Foreskin keratinocyte (primary cell): ENCODE measurements at places on chromosomes 7 and 10.

DNA sequence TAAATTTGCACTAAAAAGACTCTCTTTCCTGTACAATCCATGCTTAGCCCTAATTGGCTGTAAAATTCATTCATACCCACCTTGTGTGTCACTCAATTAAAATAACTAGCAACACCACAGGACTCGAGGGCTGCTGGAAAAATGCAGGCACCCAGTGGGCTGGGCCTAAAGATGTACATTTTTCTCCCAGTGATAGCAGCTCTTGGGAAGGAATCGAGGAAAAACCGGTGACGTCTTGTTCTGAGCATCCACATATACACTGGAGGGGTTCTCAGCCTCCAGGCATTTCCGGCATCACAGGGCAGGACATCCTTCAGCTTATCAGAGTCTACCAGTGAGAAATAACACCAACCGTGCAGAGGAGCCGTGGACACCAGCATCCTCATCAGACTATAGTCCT is 85.8 kb upstream of the PITRM1 start:
- no peak for DNase-seq

GRCh38 chr10:69415951-69416350 is 767 bp downstream of the TACR2 start:
- no peak for DNase-seq

- DNase-seq, result no peak
Observed at GRCh38 chr10:6406220-6407033, 173.6 kb downstream of the PRKCQ start.

GRCh38 chr7:151119902-151120301 is 33.6 kb downstream of the AGAP3 start:
- DNase-seq, result no peak

DNA sequence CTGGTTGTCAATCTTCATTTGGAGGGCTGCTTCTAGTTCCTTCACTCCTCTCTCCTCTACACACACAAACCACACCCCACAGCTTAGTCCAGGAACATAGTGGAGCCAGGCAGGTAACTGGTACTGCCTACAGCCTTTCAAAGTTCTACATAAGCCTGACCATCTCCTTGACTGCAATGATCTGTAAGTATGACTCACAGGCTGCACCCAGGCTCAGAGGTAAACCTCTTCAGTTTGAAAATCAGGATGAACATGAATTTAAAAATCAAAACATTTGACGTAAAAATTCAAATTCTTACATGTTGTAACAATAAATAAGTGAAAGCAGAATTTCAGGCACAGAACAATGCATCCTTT is 68.7 kb upstream of the C10orf120 start:
- no peak for DNase-seq

DNA sequence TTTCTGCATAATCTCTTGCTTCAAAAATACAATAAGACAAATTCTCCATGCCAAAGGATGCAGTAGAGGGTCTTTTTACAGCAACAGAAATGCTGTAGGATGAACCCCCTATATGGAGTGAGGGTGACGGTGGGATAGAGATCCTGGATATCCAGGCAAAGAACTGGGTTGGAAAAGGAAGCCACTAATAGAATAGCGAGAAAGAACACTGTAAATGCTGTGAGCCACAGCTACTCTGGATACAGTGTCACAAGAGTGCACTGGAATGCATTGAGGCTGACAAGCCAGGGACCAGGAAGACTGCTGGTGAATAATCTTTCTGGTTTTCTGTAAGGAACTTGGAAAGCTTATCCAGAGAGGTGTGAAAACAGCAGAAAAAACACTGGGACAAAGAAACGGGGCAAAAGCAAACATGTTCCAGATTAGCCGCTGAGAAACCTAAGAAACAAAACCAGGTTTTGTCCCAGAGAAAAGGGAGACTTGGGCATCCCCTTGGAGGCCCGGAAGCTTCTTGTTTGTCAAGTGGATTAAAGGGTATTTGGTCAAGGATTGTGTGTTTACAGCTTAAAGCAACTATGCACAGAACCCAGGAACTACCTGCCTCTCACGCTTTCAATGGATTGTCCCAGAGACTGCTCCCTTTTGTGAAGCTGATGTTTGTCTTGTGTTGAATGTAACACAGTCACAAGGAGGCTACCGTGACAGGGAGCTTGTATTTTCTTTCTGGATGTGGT is 6.2 kb upstream of the MSMB start:
- no peak for DNase-seq

DNA sequence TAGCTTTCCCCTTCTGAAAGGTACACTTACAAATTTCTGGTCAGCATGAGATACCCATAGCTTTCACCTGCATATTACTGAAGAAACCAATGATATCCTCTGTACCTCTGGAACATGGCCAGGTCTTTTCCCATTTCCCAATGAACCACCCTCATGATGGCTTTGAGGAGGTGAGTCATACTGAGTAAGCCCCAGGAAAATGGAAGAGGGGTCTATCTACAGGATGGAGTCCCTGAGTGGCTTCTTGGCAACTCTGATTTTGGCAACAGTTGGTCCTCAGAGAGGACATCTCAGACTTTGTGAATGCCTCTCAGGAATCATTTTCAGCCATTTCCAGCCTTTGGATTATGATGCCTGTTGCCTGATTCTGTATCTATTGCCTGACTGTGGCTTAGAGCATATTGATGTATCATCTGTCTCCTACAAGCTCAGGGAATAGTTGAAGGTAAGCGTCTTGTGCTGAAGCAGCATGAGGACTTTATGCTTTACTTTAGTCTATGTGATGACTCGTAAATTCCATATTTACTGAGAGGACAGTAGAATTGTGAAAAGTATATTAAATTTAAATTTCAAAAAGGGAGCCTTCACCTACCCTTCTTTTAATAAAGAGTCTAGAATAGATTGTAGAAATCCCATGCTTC is 84.7 kb upstream of the DKK1 start:
- peak; percentile 63 for DNase-seq

DNA sequence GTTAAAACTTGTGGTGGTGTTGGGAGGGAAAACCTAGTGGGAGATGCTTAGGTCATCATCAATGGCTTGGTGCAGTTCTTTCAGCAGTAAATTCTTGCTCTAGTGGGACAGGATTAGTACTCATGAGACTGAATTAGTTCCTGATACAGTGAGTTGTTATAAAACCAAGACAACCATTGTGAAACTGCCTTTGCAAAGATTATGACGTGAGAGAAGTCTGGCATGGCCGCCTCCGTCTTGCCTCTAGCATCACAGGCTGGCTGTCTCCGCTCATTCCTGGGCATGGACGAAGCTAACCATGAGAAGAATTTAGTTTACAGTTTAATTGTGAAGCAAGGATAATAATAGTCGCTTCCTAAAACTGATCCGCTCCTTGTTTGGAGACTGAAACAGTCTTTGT is 186.4 kb downstream of the KIF20B start:
- DNase-seq, result no peak

- DNase-seq, result no peak
Observed at GRCh38 chr7:13225068-13225467, 537.6 kb downstream of the ARL4A start.

- DNase-seq, result peak; percentile 63
Observed at GRCh38 chr7:41147606-41148485, 555.0 kb downstream of the INHBA start.

DNA sequence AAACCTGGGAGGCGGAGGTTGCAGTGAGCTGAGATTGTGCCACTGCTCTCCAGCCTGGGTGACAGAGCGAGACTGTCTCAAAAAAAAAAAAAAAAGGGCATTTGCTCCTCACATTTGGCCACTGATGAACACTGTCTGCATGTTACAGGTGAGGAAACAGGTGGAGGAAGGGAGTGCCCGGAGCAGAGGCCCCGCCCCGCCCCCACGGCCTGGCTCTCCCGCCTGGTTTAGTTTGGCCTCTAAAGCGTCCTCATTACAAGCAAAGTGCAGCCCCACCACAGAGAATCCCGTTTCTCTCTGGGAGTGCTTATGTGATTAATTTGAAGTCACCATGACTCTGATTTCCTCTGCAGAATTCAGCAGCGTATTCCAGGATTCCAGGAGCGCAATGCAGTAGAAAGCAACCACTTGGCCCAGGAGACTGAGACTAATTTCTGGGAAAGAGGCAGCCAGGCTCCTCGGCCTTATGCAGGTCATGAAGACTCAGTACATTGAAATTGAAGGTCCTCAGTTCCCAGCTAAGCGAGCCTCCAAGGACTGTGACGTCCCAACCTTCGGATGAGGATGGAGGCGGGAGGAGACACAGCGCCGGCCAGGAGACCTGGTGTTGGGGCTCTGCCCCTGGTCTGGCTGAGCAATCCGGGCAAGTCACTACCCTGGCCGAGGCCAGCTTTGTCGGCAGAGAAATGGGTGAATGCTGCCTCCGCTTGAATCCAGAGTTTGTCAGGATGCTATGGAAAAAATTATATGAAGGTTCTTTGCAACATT is 44.7 kb downstream of the RBM17 start:
- DNase-seq, result no peak

DNA sequence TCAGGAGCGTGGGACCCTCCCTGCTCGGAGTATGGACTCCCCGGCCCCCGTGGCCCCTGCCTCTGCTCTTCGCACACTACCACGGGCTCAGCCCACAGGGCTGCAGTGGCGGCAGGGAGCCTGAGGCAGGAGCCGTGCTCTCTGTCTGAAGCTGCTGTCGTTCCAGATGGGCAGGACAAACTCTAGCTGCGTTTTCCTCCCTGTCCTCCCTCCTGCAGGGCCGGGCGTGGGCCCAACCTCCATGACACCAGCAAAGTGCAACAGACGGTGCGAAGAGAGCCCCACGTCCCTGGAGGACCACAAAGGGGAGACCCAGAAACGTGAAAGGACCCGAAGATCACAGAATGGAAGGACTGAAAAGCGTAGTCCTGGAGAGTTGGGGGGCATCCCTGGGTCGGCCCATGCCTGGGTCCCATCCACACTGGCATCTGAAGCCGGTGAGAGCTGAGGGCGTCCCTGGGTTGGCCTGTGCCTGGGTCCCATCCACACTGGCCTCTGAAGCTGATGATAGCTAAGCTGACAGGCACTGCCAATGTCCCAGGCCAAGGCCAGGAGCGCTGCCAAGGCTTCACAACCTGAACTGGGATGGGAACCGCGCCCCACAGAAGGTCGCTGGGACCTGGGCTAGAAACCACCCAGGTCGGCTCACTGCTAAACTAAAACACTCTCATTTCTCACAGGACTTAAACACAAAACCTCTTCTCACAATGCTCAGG is 267.0 kb downstream of the MAD1L1 start:
- no peak for DNase-seq
